T-cell (primary cell): ENCODE measurements at places on chromosomes 1 and 21. TPM values are rescaled to one million over a fixed set of nuclear protein-coding genes. Genes with fewer than 3 reads are reported as not detected.

DNA sequence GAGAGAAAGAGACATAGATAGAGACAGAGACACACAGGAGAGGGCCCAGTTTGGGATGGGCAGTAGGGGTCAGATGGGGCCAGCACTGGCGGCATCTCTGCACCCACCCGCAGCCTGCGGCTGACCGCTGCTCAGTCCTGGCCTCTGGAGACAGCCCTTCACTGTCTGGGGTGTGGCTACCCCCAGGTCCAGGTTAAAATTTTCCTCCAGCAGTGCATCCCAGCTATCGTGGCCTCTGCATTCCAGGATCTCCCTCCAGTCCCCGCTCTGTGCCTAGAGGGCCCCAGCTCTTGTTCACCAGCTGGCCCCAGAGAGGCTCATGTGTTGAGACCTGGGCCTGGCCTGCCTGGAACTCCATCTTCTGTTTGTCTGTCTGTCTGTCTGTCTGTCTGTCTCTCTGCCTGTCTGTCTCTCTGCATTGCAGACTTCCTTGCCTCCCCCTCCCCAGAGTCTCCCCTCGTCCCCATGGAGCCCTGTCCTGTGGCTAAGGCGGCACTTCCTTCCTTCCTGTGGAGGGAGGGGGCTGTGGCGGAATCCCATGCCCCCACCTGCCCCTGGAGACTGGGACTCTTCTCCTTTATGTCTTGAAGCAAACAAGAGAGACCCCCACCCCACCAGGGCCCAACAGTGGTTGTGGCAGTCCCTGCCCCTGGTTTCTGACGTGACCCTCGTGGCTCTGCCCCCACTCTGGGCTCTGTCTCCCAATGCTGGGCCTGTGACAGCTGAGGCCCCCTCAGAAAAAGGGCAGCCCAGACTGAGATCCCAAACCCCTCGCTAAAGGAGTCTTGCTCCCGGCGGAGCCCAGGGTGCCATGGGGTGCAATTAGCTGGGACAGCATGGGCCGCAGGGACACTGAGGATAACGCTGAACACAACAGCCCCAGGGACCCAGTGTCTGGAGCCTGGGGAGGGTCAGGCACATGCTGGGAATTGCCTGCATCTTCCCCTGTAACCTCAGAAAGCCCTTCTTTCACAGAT is 241.8 kb downstream of the NPHP4 start:
- no peak for DNase-seq

DNA sequence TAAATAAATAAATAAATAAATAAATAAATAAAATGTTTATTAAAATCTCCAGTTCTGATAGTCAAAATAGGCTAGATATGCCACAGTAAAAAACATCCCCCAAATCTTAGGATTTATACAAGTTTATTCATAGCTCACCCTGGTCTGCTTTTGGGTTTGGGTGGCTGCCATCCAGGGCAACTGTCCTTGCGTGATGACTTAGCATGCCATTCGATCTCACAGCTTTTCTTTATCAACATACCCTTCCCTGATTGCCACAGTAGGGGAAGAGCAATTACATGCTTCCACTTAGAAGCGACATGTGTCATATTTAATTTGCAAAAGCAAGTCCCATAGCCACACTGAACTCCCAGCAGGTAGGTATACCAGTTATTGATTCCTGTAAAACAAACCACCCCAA is 52.7 kb downstream of the TEX35 start:
- DNase-seq, result no peak

DNA sequence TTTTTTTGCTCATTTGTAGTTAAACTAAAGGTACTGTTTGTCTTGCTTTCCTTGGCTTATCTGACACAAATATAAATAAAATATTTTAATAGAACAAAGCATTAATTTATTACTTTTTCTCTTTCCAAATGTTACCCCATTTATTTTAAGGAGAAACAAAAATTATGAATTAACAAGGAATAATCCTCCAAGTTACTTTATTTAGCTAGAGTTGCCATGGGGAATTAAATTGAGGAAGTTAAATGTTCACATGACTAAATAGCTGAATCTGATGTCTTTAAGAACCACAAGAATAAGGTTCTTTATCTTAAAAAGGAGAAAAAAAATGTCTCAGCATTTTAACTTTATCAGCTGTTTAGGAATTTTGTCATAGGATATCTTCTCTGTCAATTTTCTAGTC is 12.3 kb downstream of the ATG4C start:
- no peak for DNase-seq

Gene NVL
- total RNA-seq, result 32.5 TPM

- no peak for DNase-seq
Observed at GRCh38 chr1:54355931-54356679, 50.1 kb downstream of the SSBP3 start.

GRCh38 chr1:232627171-232627570 is 2.8 kb downstream of the SIPA1L2 start:
- no peak for DNase-seq

DNA sequence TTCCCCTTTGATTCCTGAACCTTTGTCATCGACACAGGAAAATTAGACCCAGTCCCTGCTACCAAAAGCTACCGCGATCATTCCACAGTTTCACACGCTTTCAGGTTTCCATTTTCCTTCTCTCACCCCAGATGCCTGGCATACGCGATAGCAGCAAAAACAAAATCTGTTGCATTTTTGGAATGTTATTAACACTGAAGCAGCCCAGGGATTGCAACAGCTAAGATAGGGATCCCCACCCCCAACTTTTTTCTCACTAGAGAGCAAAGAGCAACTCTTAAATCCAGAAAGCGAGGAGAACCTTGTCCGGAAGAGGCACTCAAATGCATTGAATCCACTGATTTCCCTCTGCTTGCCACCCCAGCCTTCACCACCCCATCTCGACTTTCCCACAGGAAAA is 8.9 kb downstream of the OVAAL start:
- DNase-seq, result no peak

DNA sequence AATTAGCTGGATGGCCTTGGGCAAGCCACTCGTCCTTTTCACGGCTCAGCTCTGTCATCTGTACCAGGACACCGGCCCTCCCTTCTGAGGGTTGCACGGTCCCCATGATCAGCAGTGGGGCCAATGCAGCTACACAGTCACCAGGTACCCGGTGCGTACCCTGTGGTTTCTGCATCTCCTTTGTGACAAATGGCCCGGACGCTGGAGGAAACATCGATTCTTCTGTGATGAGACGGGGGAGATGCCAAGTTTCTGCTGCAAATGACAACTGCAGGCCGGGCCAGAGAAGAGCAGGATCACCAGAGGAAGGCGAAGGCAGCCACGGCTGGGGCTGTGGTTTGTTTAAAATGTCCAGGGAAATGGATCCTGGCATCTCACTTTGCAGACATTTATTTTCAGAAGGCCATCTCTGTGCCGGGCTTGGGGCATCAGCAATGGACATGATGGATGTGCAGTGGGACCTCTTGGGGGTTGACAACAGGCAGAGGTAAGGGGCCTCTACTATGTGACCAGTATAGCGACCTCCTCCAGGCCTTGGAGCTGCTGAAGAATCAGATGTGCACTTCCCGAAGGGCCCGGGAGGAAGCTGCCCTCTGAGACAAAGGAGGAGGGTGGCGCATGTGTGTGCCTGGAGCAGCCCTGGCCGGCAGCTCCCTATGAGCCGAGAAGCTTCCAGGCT is 221.9 kb upstream of the C1orf174 start:
- no peak for DNase-seq

DNA sequence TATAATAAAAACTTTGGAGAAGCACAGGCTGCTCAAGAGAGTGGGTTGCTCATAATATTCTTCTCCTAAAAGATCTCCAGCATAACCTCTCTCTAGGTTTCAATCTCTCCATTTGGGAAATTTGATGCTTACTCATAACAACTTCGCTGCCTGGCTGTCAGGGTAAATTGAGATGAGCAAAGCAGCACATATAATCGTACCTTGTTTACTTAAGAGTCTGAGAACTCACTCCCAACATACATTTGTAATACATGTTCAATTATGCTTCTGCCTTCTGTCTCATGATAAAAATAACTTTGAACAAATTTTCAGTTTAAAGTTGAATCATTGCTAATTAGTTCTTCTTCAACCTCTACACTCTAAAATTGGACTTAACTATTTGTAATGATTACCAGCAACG is 68.9 kb downstream of the DUSP10 start:
- DNase-seq, result no peak

DNA sequence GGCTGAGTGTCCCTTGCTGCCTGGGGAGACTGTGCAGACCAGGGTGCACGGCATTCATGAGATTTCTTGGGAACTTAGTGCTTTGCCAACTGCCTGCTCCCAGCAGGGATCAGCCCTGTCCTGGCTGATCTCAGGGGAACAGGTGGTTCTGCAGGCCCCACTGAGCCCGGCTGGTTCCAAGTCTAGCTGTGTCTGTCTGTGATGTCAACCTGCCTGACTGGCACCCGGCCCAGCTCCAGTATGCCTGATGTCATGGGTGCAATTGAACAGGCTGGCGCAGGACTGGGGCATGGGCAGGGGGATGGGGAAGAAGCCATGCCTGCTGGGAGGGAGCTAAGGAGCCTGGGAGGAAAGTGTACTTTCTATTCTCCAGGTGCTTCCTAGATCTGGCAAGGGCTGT is 227.1 kb downstream of the GRIK3 start:
- no peak for DNase-seq

DNA sequence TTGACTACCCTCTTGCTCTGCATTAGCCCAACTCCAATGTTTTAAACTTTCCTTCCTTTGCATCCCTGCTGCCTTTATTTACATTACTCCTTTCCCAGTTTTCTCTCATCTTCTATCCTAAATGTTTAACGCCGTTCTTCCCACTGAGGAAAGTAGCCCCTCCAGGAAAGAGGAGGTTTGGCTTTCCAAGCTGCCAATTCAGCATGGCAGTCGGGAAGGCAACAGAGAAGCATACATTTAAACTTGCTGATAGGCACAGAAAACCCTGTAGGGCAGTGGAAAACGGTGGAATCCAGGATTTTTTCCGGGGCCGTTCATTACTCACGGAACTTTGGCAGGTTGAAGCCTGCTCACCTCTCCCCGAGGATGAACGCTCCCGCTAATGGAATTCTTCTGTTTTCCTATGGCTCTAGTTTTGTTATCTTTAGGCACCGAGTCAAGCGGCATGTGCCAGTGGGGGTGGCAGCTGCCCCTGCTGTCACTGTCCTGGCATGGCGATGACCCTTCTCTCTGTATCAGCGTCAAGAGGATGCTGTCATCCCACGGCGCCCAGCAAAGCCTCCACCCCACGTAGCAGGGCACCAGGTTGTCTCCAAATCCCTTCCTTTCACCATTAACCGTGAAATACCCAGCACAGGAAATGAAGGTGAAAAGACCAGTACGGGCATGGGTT is 48.3 kb downstream of the ZBTB18 start:
- no peak for DNase-seq
